ENCODE measurements at places on chromosomes 1 and 21.

- no peak for DNase-seq
These were observed 168.5 kb downstream of the PSMG1 start for GRCh38 chr21:39014747-39015146.

DNA sequence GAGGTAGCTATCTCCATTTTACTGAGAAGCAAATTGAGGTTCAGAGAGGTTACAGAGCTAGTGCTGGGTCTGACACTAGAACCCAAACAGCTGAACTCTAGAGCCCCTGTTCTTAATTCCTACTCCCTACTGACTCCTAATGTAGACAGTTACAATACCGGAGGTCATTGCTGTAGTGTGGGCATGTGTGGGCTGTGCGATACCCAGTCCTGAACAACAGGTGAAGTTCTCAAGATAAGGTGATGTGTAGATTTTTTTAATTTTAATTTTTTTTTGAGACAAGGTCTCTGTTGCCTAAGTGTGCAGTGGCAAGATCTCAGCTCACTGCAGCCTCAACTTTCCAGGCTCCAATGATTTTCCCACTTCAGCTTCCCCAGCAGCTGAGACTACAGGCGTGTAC lies 1.6 kb upstream of the RHOC start:
- DNase-seq, result no peak

GRCh38 chr1:115293899-115294298 lies 44.1 kb downstream of the NGF start:
- DNase-seq, result no peak

- peak; percentile 28 for DNase-seq
These were observed at the start of gene SUSD4 for GRCh38 chr1:223363856-223364684. SUSD4 (minus strand) TSS chr1:223364176; CDS start chr1:223363425, 751 bp downstream.

DNA sequence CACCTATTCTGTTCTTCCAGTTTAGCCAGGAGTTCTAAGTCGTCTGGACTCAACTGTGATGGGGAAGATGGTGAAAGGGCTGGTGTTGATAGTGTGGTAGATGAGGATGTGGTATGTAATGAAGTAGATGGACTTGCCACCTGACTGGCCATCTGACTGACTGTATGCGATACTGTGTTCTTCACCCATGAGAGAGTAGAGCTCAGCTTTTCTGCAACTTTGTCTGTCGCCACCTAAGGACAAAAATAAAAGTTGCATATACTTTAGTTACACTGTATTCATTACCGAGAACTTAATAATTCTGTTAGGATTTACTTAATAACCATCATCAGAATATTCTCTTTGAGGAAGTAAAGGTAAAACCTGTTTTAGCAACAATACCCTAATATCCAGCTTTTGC lies 48.5 kb downstream of the EVI5 start:
- DNase-seq, result no peak

DNA sequence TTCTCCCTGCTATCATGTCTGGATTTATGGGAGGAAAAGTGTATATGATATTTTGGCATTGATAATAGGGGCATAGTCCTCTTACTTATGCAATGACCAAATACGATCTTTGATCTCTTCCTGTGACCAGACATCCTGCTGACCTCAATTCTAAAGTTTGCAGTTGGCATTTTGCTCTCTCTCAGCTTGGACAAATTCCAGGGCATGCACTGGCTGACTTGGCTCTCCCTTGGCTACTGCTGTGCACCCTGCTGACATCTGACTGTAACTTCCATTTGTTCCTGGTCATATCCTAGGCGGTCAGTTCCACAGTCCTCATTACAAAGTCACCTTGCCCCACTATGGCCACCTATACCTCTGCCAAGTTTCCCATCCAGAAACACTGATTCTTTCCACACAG lies 380.7 kb upstream of the NR5A2 start:
- no peak for DNase-seq

DNA sequence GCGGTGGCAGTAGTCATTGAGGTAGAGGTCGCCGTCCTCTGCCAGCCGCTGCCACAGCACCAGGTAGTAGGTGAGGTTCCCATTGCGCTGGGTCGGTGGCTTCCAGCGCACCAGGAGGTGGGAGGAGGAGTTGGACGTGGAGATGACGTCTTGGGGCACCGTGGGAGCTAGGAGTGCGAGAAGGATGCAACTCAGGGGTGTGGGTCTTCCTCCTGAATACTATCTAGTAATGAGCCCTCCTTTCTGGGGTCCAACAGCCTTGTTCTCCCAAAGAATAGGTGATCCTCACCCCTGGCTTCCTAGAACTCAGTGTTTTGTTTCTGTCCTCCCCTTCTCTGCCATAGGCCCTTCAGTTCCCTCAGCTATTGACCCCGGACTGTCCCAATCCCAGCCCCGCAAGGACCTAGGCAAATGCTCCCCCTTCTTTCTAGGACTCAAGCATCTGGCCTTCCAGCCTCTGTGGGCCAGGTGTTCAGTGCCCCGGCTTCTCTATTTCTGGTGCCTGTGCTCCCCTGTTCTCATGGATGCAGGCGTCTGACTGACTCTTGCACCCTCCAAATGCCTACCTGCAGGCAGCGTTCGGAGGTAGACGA lies 12.9 kb downstream of the INSRR start:
- no peak for DNase-seq

- no peak for DNase-seq
These were observed 32.2 kb downstream of the SNX27 start for GRCh38 chr1:151644001-151644400.

DNA sequence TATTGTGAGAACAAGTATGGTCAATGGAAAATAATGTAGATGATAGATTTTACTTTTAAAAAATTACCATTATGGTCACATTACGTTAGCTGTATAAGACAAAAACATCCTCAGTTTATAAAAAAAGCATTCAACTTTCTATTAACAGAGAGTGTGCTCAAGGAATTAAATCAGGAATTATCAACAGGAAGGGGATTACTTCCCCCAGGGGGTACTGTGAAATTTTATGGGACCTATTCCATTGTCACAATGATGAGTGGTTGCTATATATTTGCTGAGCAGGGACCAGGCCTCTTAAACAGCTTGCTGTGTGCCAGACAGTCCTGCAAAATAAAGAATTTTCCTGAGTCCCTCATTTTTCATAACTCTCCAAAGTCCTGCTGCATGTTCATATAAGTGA lies 21.2 kb downstream of the JAM2 start:
- no peak for DNase-seq

GRCh38 chr1:111605576-111605975 lies 14.0 kb upstream of the RAP1A start:
- DNase-seq, result no peak

GRCh38 chr1:172679000-172679772 lies 20.3 kb downstream of the FASLG start:
- DNase-seq, result no peak

DNA sequence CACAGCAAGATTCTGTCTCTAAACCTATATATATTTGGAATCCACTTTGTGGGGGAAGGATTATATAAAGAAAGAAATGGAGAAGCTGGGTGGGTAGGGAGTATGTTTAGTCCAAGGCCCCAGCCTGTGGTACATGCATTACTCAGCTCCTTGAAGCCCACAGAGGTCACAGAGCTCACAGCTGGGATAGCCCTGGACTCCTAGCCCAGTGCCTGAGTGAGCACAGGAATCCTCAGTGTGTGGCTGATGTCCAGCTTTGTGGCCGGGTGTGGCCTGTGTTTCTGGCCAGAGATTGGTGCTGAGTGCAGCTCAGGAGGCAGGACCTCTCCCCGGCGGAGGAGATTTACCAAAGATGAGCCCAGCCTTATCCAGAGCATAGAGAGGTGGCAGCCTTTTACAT lies 7.6 kb downstream of the CAPN9 start:
- no peak for DNase-seq

DNA sequence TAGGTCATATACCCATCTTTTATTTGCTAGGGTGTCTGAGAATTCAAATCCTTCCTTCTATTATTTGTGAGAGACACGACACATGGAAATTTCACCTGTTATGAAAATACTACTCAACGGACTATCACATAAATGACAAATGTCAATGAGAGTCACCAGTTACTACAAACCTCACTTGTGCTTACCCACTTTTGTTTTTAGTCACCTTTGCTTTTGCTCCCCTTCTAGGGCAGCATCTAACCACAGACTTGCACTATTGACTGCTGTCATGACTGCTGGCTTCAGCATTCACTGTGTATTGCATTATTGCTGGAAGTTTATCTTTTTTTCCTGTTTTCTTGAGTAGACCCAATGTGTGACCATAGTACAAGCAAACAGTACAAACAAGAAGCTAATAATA lies 1048.0 kb downstream of the PLA2G4A start:
- DNase-seq, result no peak

DNA sequence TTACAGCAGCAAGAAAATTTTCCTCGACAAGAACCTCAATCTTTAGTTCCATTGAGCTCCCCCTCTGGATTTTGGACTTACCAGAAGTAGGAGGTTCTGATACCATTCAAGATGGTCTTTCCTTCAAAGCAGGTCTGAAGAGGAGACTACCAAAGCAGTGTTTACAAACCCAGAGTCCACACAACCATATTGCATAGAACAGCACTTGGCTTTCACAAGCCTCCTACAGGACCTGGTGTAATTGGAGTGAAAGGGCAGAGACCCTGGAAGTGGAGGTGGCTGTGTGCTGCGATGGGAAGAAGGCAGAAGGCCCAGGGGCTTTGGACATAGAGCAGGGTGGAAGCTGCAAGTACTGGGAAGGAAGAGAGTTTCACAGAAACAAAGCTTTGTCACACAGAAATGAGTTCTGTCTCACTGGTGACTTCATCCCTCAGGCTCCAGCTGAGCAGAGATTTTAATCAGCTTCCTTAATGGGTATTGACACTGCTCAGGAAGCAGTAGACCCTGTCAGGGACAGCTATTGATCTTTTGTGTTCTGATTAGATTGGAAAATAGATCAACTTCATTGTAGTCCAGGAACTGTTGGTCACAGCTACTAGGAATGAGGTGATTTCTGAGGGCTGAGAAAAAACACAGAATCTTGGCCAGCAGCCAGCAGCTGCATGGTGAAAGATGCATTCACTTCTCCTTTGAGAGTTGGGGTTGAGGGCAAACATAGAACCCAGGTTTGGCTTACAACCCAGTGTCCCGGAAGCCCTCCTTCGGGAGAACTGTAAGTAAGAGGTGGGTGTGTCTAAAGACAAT lies 124.0 kb downstream of the SYT2 start:
- no peak for DNase-seq

GRCh38 chr1:219177363-219177762 lies 3.7 kb downstream of the LYPLAL1 start:
- no peak for DNase-seq

GRCh38 chr1:7345516-7345915 lies 425.6 kb upstream of the VAMP3 start:
- DNase-seq, result no peak

DNA sequence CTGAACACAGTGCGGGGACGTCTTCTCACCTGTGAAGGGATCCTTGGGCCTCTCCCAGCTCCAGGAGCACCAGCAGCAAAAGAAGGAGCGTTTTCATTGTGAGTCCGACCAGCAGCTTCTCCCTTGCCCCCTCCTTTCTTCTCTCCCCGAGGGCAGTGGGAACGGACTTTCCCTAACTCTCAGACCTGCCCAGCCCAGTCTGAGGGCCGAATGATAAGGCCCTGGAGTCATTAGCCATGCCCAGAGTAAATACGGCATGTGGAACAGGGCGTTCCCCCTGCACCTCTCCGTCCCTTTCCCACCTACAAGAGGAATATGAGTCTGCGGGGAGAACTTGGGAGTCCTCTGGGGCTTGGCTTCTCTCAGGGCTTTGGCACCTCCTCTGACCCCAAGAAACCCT lies at the start of gene CTSE:
CTSE (minus strand) TSS at position 201 of the 400 bp plus-strand sequence; CDS start at position 97, 104 bp downstream.
- no peak for DNase-seq

DNA sequence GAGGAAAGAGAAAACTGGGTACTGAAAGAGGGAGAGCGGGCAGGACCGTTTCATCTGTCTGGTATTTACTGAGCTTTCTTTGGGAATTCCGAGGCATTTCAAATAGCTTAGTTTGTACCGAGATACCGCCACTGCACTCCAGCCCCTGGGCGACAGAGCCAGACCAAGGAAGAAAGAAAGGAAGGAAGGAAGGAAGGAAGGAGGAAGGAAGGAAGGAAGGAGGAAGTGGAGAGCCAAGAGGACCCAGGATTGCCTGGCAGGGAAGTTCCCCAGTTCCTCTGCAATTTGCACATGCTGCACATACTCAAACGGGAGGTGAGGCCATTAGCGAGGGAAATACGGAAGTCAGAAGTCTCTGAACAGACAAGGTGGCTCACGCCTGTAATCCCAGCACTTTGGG lies 961 bp upstream of the FUCA1 start:
- DNase-seq, result no peak

DNA sequence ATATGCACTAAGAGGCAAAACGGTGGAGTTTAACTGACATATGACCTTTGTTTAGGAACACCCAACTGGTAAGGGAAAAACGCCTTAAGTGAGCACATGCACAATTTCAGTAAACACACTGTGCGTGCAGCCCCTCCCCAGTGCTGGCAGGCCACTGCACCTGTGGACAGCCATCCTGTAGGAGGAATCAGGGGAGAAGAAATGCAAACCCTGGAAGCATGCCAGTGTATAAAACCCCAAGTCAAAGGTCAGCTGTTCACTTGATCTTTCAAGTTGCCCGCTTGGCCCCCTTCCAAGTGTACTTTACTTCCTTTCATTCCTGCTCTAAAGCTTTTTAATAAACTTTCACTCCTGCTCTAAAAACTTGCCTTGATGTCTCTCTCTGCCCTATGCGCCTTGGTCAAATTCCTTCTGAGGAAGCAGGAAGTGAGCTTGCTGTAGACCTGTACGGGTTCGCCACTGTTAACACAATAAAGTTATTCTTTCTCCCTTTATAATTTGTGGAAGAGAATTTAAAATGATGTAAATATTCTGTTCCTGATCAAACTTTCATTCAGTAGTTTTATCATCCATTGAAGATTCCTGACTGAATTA lies 31.8 kb downstream of the USP25 start:
- DNase-seq, result no peak

DNA sequence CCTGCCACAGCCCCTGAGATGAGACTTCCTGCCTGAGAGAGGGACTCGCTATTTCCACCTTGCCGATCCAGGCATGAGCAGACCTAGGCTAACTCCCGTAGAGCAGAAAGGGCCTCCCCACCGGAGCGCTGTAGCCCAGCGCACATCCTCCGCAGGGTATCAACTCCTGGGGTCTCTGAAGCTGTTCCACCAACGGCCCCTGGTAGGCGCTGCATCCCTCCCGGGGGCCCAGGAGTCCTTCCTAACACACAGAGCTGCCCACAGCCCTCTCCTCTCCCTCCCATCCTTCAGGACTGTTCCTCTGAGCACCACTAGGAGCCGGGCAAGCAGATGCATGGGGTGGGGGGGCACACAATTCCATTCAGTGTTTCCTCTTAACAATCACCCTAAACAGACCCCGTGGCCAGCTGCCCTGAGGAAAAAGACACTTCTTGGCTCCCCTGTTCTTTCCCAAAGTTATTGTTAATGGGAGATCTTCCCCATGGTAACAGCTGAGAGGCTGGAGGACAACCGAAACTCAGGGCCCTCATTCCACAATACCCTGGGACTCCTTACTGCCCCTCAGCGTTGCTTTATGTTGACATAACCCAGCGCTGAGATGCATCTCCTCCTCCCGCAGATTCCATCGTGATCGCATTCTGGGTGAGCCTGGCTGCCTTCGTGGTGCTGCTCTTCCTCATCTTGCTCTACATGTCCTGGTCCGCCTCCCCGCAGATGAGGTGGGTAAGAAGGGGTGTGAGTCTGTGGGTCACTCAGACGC lies 7.5 kb downstream of the MRAP start:
- DNase-seq, result no peak
